Left hindlimb (tissue), 1 donor: ENCODE measurements at places on chromosomes 16 and 17.
A peak's percentile ranks its signal among the peaks of the same experiment; 100 is the strongest.

DNA sequence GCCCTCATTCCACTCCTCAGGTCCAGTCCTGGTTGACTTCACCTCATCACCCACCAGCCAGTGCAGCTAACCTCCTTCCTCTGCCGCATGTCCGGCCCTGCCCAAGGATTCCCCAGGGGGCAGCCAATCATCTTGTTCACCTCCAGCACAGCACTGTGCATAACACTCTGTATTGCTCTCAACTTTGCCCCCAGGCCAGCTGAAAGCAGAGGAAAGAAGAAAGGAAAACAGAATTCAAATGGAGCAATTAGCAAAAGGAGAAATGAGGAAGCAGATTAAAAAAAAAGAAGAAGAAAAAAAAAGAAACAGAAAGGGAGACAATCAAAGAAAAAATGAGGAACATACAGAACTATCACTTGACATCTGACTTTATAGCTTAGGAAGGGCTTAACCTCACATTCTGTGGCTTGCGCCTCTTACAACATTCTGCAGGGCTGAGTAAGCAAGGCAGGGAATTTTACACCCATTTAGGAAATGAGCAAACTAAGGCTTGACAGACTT is 26.1 kb downstream of the GAS7 start:
- no peak for DNase-seq

- peak; percentile 40 for DNase-seq
Measured at GRCh38 chr17:6070430-6070912, 292 bp downstream of the WSCD1 start.

GRCh38 chr17:4636474-4637100 is 4.9 kb downstream of the ALOX15 start:
- DNase-seq = no peak

DNA sequence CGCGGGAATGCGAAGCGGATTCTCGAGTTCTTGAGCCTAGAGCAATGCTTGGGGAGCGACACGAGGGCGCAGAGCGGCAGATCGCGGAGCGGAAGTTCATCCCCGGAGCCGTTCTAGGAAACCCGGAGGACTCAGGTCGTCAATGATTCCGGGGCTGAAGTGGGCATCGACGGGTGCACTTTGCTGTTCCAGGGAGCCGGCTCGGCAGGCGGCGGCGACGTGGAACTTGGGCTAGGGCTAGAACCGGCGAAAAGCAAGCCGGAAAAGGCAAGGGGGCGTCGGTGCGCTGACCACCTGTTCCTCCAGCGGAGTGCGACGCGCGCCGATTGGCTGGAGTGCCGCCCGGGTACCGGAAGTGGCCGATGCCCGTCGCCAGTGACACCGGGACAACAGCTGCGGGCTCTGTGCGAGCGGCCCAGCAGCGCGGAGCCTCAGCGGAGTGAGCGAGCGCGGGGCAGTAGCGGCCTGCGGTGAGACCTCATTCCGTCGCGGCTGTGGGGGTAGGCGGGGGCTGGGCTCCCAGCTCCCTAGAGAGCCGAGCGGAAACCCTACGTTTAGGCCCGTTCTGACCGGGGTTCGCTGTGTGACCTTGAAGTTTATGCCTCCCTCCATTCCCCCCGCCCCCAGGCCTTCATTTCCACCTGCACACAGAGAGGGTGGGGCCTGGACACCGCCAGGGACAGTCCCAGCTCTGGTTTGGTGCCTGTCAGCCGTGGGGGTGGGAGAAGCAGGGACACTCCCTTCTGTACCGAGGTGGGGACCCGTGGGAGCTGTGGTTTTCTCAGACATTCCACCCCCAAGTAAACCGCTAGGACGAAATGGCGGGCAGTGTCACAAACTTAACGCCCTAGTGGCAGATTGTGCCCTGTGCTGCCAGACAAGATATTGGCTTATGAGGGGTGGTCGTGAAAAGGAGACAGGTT is at the start of gene ZFP3:
Gene ZFP3 (plus strand): TSS at position 362 of the 923 bp plus-strand sequence. CDS start 13,038 bp downstream, outside the sequence.
- DNase-seq = peak; percentile 90

- no peak for DNase-seq
Measured at GRCh38 chr16:71895679-71896365, 491 bp downstream of the IST1 start.

DNA sequence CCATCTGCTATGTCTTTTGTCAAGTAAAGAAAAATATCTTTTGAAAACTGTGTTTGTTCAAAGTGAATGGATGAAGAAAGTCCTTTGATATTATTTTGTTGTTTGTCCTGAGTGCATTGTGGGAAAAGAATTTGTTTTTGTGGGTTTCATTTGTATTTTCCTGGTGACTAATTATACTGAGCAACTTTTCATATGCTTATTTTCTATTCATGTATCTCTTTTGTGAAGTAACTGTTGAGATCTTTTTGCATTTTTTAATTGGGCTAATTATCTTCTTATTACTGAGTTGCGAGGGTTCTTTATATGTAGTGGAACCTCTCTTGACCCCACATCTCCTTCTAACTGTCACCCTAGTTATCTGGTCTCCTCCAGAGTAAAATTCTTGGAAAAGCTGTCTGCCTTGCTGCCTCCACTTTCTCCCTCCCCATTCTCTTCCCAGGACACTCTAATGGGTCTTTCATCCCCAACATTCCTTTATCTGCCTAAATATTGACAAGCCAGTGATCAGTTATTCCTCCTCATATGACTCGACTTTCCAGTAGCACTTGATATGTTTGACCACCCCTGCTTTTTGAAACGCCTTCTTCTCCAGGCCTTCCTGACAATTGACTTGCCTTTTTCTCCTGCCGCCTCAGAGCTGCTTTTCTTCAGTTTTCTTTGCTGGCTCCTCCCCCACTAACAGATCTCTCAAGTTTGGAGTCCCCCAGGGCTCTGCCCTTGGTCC is 117.6 kb upstream of the HAS3 start:
- DNase-seq = no peak

DNA sequence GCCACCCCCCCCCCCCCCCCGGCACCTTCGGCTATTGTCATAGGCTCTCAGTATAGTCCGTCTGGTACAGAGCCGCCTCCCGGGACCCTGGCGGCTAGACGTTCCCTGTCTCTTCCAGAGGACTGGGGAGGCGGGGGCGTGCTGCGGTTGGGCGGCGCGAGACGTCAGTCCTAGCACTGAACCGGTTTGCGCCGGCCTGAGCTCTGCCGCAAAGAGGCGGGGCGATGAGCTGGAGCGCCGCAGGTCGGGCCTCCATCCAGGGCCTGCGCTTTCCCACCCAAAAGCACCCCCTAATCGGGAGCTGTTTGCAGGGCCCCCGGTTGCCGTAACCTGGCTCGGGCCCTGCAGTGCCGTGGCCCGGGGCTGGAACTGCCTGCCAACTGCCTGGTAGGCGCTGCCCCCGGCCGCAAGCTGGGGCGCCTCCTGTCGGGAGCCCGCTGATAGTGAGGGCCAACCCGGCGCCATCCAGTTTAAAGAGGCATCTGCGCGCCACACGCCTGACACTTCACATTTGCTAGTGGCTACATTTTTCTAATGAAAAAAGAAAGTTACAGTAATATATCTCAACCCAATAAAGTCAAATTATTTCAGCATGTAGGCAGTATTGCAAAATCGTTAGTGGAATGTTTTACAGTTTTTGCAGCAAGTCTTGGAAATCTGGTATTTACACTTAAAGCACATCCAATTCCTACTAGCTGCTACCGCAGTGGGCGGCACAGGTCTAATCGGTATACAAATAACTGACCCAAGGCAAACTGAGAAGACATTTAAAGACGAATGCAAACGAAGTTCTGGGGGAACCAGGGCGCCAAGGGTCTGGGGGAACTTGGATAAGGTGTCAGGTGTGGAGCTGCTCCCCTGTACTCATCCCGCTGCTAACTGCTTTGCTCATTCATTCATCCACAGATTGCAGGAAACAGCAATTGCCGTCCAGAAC is 753 bp upstream of the USP22 start:
- DNase-seq = peak; percentile 99

DNA sequence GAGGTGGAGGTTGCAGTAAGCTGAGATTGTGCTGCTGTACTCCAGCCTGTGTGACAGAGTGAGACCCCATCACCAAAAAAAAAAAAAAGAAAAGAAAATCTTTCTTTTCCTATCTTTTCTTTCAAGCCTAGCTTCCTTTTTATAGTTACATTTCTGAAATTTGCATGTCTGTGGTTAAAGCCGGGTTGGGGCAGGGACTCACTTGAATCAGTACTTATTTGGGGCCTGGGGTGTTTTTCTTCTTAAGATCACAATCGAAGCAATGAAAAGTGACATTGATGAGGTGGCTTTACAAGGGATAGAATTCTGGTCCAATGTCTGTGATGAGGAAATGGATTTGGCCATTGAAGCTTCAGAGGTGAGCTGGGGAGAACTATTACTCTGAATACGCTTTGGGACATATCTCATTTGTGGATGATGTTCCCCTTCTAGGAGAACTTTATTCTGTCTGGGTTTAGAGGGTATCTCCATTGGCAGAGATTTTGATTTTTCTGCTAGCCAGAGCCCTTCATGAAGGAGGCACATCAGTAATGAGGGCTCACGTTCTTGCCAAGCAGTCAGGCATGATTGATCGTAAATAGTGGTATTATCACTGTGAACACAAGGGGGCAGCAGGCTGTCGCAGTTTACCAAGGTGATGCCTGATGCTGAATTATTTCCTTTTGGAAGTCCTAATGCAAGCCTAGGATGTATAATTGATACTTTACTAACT is 14.3 kb downstream of the KPNB1 start:
- no peak for DNase-seq

GRCh38 chr17:41530062-41531048 is 2.2 kb upstream of the KRT19 start:
- DNase-seq = no peak

GRCh38 chr16:58685084-58685449 is 497 bp upstream of the SLC38A7 start:
- no peak for DNase-seq

DNA sequence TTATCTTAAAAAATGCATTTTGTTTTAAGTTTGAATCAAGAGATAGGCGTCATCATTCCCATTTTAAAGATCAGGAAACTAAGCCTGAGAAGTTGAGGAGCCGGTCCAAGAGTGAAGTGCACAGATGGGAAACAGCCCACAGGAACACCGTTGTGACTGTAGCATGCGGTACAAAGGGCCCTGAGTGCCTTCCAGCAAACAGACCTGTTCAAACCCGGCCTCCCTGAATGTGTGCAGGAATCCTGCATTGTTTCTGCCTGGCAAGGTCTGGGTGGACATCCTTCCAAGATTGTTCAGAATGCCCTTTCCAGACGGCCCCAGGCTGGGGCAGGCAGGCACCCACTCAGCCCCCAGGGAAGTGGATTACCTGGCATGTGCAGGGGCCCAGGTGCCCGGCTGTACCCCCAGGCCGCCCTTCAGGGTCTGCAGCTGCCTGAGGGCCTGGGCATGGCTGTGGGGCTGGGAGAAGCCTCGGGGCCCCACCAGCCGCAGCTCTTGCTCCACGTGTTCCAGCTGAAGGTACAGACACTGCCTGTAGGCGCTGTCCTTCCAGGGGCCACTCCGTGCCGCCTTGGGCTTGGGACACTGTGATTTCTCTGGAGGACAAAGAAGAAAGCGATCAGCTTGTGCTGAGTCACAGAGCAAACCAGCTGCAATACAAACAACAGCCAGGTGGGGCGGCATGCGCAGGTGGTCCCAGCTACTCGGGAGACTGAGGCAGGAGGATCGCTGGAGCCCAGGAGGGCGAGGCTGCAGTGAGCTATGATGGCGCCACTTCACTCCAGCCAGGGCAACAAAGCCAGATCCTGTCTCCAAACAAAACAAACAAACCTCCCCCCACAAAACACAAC is 45.0 kb upstream of the GCSH start:
- no peak for DNase-seq

DNA sequence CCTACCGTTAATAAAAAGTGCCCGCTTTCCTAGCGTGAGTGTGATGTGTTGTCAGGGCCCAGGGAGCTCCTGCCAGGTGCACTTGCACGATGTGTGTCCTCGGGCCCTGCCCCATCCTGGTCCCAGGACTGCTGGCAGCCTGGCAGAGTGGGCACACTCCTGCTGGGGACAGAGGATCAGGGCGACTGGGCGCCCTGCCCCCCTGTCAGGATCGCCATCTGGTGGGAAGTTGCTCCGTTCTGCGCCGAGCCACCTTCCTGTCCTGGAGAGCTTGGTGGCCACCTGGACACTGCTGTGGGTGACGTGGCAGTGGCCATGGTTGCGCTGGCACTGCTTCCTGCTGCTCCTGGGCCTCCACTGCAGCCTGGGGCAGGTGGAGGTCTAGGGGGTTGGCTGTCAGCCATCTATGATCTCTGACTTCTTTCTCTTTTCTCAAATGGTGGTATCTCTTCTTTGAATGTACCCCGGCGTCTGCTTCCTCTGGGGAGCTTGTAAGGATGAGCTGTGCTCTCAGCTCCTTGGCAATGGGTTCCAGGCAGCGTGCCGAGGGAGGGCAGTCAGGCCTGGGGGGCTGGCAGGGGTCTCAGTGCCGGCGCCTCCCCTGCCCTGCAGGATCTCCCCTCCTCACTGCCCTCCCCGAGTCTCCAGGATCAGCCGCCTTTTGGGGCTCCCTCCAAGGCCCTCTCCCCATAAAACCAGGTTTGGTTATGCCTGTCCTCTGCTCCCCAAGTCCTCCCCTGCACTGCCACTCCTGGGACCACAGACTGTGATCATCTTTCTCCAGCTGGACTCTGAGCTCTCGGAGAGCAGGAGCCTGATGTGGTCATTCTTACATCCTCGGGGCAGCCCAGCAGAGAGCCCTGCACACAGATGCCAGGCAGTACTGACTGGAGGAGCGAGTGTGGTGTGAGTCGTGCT is 76.9 kb downstream of the AMFR start:
- DNase-seq = peak; percentile 14

GRCh38 chr17:67021196-67021595 is 23.2 kb upstream of the CACNG1 start:
- no peak for DNase-seq

GRCh38 chr17:78421534-78422266 is 43.3 kb downstream of the PGS1 start:
- DNase-seq = peak; percentile 76

GRCh38 chr17:60622961-60623360 is 23.0 kb downstream of the PPM1D start:
- DNase-seq = no peak

- no peak for DNase-seq
Measured at GRCh38 chr17:11144358-11145233, 96.4 kb upstream of the SHISA6 start.

DNA sequence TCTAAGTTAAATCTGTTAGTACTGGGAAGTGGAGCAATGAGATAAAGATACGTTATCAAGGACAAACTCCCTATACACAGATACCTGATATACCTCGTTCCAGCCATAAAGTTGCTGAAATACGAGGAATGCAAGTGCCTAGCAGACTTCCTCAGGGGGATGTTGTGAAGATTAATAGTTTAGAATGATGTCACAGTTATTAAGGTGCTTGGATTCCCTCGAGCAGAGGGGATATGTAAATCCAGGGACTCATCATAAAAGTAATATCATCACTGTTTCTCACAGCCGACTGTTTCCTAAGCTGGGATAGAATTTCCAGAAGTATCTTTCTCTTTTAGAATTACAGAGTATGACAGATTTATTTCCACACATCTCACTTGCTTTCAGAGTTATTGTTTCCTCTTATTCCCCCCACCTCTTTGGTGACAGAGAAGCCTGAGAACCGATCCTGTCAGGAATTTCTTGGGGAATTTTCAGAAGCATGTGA is 28.4 kb upstream of the ZFHX3 start:
- DNase-seq = no peak
